ENCODE measurements at places on chromosomes 4 and X.
A peak's percentile ranks its signal among the peaks of the same experiment; 100 is the strongest.

DNA sequence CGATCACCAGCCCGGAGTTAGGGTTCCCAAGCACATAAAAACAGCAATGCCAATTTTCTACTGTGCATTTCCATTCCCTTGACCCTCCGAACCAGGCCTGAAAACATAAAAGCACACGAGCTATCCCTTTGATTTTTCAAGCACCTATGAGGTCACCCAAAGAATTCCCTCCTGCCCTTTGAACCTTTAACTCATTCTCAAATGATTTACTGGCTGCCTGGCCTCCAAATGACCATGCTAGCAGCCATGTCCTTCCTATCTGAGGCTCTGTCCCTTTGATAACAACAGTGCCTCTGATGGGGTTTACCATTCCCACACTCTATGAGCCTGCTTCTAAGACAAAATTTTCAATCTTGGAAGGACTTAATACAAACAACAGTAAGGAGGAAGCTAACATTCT is 15.2 kb downstream of the SHROOM4 start:
- no peak for DNase-seq

- DNase-seq = no peak
Observed at GRCh38 chrX:96481831-96482230, 202.8 kb upstream of the DIAPH2 start.

DNA sequence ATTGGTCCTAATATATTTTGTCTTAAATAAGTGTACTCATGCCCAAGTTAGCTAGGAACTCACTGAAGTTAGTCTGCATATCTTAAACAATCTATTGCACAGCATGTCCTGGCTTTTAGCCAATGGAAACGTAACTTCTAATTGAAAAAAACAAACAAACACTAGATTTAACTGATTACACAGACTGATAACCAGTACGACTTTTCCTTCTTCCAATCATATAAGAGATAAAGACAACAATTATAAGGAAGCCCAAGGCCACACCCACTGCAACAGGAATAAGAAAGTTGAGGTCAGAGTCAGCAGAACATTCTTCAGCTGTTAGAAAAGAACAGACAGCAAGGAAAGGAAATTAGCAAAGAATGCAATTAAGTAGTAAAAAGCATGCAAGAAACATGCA is 40.8 kb downstream of the LAMP2 start:
- DNase-seq = no peak

- DNase-seq = peak; percentile 29
Observed at GRCh38 chrX:18886344-18887161, 97.4 kb downstream of the PHKA2 start.

- DNase-seq = no peak
Observed at GRCh38 chr4:75179510-75179909, 246.6 kb downstream of the PARM1 start.

DNA sequence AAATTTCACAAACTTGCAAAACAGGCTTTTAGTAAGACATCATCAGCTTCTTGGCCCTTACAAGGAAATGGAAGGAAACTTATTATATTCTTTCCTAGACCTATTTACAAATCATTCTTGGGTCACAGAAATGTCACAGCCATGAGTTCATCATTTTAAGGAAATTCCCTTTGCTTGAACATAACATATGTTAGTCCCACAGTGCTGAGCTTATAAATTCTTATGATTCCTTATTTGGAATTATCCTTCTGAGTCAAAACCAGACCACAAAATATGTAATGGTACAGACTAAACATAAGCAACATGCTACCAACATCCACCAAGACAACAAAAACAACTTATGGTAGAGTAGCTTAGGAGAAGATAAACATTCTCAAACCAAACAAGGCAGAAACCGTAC is 236.9 kb upstream of the CTSO start:
- DNase-seq = no peak

GRCh38 chr4:116099596-116099995 is 985.8 kb downstream of the TRAM1L1 start:
- no peak for DNase-seq

GRCh38 chr4:189780391-189780790 is 160.3 kb upstream of the FRG1 start:
- no peak for DNase-seq

DNA sequence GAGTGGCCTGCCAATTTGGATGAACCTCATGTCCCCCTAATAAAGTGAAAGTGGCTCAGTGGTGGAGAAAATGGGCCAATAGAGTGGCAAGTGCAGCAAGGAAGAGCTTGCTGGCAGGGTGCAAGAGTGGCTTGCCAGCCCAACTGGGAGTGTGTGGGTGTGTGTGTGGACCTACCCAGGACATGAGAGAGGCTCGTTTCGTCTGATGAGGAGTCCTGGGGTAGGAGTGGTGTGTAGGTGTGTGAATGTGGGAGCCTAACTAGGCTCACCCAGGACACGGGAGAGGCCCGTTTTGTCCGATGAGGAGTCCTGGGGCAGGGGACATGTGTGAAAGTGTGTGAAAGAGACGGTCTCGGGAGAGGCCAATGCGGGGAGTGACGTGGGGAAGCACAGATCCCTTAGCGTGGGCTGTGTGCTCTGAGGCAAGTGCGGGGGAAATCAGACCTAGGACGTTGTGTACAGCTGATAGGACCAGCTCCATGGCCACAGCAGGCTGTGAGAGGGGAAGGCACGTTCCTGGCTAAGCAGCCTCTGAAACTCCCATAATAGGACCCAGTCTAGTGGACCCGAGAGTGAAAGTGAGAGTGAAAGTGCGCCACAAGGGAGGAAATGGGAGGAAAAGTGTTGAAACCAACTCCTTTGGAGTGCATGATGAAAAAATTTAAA is 5.3 kb downstream of the GAGE10 start:
- no peak for DNase-seq

Measured in GM18507 (cell line).